NCI-H774 (cell line): ENCODE measurements at places on chromosomes 6 and 20.

GRCh38 chr20:25046736-25047666 is 10.9 kb downstream of the ACSS1 start:
- no peak for DNase-seq

DNA sequence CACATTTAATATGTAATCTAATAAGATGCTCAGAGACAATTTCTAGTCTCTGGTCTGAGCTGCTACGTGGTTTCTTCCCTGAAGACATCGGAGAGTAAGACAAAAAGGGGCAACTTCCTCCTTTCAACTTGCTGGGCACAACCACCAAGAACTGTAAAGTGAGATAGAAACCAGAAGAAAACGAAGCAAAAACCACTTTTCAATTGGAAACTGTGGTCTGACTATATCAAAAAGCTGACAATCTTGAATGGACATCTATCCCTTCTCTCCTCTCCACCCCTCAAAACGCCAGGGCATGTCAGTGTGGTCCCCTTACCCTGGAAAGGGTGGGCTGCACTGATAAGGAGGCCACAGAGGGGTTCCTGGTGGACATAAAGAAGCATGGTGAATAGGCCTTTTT is 269.1 kb downstream of the CD83 start:
- no peak for DNase-seq

- no peak for DNase-seq
These were observed 457.7 kb downstream of the CDKAL1 start for GRCh38 chr6:20991910-20992309.

GRCh38 chr6:107703606-107704005 is 120.5 kb downstream of the SCML4 start:
- no peak for DNase-seq

GRCh38 chr6:5235830-5236229 is 24.9 kb downstream of the LYRM4 start:
- DNase-seq = no peak

- DNase-seq = no peak
These were observed 193.1 kb downstream of the NRN1 start for GRCh38 chr6:5813625-5814027.

- DNase-seq = no peak
These were observed 72.3 kb upstream of the TOX2 start for GRCh38 chr20:43842126-43843020.

GRCh38 chr6:73579851-73580246 is 59.0 kb upstream of the EEF1A1 start:
- no peak for DNase-seq

DNA sequence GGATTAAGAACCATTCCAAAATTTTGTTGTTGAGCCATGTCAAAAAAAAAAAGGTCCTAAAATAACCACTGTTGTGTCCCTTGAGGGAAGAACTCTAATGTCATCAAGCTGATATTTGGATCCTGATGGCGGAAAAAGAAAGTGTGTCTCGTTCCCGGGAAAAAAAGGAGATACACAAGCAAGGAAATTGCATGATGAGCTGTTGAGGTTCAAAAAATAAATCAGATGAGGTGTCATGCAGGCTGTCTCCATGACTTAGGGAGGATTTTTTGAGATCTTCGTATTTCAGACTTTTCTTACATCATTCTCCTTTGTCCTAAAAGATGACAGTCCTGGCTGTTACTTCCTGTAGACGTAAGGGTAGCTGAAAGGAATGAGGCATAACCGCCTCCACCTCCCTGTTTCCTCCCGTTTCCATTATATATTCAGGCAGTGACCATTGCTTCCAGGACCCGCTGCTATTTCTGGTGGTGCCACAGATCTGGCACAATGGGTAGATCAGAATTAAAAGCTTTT is 117.3 kb upstream of the TNFAIP3 start:
- DNase-seq = no peak

GRCh38 chr20:17108896-17109295 is 117.9 kb upstream of the PCSK2 start:
- no peak for DNase-seq

DNA sequence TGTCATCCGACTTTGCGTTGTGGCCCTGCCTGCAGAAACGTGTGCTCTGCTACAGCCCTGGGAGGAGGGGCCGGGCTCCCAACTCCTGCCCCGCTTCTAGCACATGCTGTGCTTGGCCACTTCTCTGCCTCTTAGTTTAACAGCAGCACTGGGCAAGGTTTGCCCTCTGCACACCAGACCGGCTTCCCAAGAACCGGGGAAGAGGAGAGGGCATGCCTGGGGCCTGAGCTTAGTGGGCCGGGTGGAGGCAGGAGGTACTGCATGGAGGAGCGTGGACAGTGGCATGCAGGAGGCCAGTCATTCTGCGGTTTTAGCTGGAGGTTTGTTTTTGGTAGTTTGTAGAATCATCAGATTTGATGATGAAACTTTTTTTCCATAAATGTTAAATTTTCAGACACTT is 45.5 kb downstream of the CEP43 start:
- DNase-seq = no peak

DNA sequence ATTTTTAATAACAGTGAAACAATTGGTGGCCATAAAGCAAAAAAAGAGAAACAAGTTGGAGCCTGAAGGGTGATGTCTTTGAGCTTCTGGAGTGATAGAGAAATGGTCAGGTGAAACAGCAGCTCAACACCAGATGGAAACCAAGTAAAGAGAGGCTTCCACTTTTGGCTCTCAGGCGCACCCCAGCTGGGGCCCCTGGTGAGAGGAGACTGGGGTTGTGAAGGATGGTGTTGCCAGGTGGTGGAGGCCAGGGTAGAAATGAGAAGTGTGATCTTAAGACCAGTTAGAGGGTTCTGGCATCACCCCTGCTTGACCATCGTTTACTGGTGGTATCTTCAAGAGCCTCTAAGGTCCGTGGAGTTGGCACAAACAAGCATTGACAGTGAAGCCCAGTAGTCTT is 126.0 kb upstream of the AKIRIN2 start:
- DNase-seq = no peak
